ENCODE measurements at places on chromosomes 3 and 15.

DNA sequence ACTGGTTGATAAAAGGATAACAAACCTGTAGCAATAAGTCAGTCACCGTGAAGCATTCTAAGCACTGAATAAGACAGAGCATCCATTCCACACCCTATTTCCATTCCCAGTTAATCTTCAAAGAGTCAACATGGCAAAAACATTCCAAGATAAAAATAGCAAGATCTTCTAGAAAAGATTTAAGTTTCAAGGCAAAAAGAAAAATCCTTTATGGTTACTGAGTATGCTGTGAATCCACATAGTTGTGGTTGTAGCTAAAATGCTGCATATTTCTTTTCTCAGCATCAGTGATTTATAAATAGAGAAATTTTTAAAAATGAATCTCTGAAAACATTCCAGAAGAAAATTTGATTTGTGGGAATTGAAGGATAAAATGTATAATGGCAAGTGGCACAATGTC is 21.1 kb downstream of the GAP43 start:
- no peak for DNase-seq

GRCh38 chr15:57296473-57297162 is 79.7 kb upstream of the CGNL1 start:
- DNase-seq: no peak

GRCh38 chr15:92807971-92808571 is 92.1 kb upstream of the CHD2 start:
- DNase-seq: no peak

GRCh38 chr3:32882189-32882588 is 64.4 kb downstream of the TRIM71 start:
- no peak for DNase-seq

DNA sequence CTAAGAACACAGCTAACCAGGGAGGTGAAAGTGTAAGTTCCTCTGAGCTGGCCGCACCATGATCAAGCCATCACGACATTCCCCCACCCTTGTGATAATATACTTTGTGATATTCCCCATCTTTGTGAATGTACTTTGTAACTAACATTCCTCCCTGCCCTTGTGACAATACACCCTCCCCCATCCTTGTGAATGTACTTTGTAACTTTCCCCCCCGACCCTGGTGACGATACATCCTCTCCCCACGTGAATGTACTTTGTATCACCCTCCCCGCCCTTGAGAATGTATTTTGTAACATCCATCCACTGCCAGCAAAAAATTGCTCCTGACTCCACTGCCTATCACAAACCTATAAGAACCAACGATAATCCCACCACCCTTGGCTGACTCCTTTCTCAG is 20.2 kb upstream of the OR5H6 start:
- DNase-seq: no peak

- DNase-seq: peak; percentile 39
These were observed 9.8 kb upstream of the RUVBL1 start for GRCh38 chr3:128133273-128133883.

- DNase-seq: no peak
These were observed 12.0 kb downstream of the SAMMSON start for GRCh38 chr3:70011582-70011981.

DNA sequence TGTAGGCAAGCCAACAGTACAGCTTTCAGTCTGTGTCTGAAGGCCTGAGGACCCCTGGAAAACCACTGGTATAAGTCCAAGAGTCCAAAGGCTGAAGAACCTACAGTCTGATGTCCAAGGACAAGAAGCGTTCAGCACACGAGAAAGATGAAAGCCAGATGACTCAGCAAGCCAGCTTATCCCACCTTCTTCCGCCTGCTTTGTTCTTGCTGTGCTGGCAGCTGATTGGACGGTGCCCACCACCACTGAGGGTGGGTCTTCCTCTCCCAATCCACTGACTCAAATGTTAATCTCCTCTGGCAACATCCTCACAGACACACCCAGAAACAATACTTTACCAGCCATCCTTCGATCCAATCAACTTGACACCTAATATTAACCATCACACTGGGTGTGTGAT is 59.0 kb upstream of the PDZRN3 start:
- DNase-seq: no peak

DNA sequence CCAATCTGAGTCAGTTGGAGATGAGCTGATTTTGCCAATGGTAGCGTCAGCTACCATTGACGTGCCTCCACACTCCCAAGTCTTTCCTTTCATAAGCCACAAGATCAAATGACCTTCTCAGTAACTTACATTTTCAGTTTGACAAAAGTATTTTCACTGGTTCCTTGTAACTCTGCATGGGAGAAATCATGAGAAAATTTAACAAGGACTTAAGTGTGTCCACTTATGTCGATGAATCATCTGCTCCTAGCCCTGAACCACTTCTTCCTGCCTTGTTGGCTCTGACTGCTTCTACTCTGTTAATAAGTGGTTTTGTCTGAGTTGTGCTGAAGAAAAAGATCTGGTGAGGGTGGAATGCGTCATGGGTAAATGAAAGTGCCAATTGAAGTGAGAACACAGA is 101.2 kb downstream of the NFKBIZ start:
- no peak for DNase-seq

DNA sequence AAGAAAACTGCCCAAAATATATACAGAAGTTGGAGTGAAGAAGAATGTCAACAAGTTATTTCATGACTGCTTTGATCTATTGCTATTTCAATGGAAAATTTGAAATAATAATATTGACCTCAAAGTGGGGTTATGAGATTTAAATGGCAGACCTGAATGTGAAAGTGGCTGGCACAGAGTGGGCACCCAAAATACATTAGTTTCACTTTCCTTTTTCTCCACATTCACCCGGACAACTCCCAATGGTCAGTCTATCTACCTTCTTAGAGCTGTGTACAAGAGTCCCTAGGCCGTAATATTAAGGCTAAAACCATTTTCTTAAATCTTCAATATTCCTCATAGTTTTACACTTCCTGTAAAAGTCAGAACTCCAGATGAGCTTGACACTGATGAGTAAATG is 61.6 kb upstream of the ETV5 start:
- DNase-seq: no peak

- no peak for DNase-seq
These were observed 176.3 kb downstream of the MEIS2 start for GRCh38 chr15:36924034-36924433.

- no peak for DNase-seq
These were observed 29.4 kb downstream of the RNU5B-1 start for GRCh38 chr15:65333856-65334255.

DNA sequence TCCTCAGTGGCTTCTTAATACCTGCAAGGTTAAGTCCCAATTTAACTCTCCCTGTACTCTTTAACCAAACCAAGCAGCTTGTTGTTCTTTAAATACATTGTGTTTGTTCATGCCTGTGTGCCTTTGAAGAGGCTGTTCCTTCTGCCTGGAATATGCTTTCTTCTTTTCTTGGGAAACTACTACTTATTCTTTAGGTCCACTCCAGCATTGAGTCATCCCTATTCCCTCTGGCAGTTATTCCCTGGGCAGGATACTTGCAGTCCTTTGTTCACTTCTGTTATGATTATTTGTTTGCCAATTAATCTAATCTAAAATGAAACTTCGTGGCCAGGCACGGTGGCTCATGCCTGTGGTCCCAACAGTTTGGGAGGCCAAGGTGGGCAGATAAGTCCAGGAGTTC is 139.3 kb downstream of the ZNF609 start:
- DNase-seq: peak; percentile 8

GRCh38 chr3:74592359-74592758 is 22.1 kb downstream of the CNTN3 start:
- DNase-seq: no peak

DNA sequence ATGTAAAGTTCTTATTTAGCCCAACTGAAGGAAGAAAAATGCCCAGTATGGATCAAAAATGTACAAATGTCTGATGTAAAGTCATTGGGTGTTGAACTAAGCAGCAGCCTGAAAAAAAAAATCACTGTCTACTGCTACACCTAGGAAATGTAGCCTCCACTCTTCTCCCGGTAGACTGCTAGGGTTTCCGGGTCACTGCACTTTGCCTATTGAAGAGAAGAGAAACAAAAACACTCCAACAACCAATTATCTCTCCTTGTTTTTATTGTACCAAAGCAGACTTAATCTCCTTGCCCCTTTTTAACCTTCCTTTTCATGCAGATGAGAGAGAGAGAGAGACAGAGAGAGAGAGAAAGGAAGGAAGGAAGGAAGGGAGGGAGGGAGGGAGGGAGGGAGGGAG is 140.2 kb upstream of the SETMAR start:
- no peak for DNase-seq

DNA sequence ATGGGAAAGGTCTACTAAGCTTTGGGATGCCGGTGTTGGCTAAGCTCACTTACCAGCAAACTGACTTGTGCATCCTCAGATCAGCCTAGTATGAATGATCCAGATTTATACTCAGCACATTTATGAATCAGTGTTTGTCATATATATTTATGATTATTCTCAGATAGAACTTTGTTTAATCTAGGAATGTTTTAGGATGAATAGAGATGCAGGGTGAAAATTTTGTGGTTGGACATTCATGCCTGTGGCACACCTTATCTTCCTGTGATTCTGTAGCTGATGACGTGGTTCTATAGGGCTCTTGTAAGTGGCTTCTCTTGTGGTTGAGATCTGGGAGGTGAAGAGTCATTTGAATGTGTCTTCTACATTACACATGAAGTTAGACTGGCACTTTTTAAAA is 11.4 kb downstream of the CDIN1 start:
- no peak for DNase-seq

- DNase-seq: no peak
These were observed 41.0 kb upstream of the SATB1 start for GRCh38 chr3:18466136-18466535.

DNA sequence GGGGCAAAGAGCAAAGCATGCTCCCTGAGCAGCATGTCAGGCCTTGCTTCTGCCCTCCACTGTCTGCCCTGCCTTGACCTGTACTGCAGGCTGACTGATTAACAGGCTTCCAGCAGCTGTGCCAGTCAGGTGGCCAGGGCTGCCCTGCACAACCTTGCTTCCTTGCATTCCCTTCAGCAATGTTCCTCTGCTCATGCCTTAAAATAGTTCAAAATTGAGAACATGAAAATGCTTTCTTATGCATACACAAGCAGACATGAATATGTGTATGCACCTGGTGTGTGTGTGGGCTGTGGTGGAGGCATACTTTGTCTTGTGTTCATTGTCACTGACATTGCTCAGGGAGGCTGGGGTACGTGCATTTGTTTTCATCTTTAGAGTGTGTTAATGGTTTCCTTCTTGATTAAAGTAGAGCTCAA is 1.2 kb upstream of the SLC22A13 start:
- DNase-seq: no peak

- DNase-seq: no peak
These were observed 1.9 kb downstream of the LRIG1 start for GRCh38 chr3:66498687-66499621.

- peak; percentile 84 for DNase-seq
These were observed 91.7 kb downstream of the APBA2 start for GRCh38 chr15:28977377-28978010.

DNA sequence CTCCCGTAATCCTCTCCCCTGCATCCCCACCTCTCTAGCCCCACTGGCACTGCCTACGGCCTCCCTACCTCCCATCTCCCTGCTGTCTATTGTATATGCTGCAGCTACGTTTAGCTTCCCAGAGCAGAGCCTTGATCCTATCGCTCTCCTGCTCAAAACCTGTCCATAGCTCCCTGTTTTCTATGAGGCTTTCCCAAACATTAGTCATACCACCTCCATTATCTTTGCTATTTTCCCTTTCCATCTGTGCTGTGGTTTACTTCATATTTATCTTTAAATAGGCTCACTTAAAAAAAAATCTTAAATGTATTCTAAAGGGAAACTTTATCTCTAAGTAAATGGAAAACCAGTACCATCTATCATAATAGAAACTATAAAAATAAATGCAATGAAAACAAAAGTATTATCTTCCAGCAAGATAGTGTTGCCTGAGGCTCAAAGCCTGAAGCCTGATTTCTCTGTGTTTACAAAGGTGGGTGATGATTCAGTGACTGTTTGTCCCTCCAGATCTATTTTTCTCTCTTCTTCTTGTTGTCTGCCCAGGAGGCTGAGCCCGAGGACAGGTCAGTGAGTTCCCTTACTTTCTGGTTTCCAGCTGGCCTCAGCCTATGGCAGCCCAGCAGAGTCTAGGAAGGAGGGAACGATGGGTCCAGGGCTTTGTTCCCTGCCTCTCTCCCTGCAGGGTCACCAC is 397.1 kb upstream of the CFAP20DC start:
- DNase-seq: no peak

- no peak for DNase-seq
These were observed 205.5 kb downstream of the STAG1 start for GRCh38 chr3:136546720-136547119.

DNA sequence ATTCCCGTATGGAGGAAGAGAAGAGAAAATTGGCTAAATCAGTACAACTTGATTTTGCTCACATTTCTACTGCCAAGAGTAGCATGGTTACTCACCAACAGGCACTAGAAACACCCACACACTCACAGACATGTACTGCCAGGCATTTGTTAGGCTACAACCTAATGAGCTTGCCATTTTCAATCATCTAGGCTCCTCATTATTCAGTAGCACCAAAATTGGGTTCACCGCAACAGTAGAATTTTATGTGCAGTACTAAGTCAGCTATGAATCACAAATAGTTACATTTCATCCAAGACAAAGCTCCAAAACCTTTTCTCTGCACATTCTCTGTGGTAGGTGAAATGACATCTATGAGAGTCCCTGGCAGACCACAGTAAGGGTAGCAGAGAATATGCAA is 15.0 kb upstream of the THUMPD3 start:
- DNase-seq: no peak

GRCh38 chr3:143188881-143189280 is 69.3 kb downstream of the CHST2 start:
- no peak for DNase-seq

DNA sequence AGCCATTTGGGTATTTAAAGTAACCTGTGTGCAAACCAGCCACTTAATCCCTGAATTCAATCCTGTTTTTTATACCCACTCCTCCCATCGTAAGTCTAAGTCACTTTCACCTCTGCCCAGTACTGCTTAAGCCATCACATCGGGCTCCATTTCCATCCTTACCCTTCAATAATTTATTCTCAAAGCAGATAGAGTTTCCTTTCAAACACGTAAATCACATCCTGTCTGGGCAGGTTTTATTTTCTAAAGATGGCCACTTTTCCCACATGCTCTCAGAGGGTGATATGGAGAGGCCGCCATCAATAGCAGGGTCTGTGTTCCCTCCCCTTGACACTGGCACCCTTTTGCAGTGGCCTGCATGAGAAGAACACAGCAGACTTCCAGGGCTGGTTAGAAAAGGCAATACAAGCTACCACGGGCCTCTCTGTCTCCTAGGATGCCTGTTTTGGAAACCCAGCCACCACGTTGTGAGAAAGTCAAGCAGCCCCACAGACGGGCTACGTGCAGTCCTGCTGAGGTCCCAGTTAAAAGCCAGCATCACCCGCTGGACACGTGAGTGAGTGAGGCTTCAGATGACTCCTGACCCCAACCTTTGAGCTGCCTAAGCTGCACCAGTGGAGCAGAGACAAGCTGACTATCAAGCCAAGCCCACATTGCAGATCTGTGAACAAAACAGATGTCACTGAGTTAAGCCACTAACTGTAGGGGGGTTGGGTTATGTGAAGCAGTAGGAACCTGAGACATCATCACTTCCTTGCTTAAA is 241.8 kb upstream of the SLCO3A1 start:
- no peak for DNase-seq

All from pulmonary artery endothelial cell (primary cell).